ENCODE measurements at places on chromosomes 1 and 21.
A peak's percentile ranks its signal among the peaks of the same experiment; 100 is the strongest.

- no peak for DNase-seq
Observed at GRCh38 chr1:108124023-108124422, 76.1 kb downstream of the SLC25A24 start.

DNA sequence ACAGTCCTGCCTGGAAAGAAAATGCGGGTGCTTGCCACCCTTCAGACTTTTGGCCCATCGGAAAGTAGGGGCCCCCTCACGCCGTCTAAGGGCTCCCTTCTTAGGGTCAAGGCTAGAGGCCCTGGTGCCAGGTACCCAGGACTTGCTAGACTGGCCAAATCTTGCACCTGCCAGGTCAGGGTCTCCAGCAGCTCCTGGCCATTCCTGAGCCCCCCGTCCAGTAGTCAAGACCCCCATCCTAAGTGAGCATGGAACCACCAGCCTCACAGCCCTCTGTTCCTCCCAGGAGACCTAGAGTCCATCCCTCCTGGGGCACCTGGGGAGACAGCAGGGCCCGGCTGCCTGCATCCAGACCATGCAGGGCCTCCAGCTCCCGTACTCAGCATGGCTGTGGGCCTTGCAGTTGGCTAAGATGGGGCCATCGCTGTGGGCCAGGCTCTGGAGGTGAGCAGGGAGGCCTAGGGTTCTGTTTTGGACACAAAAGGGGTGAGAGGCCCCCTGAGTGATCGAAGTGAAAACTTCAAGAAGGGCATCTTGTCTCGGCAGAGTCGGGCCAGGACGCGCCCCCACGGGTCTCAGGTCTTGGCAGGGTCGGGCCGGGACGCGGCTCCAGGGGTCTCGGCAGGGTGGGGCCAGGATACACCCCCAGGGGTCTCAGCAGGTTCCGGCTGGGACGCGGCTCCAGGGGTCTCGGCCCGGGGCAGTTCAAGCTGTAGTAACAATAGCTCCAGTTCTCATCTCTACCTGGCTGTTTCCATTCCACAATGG lies 5.9 kb downstream of the FNDC10 start:
- DNase-seq: no peak

DNA sequence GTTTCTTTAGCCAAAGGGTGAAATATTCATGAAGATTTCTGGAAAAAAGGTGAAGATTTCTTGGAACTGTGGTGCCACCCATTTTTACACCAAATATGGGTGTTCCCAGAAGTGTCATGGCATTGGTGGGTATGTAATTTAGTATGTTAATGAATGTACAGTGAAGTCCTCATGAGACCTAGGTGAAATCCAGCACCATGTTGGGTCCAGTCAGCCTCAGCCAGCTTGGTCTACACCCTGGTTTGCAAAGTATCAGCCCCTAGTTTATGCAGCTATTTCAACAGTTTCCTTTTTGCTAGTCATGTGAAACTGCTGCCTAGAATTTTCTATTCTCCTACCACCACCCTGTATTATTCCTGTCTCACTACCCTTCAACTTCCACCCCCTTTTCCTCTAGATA lies 63.1 kb upstream of the CXADR start:
- no peak for DNase-seq

- DNase-seq: no peak
Observed at GRCh38 chr1:43883321-43883720, 50.3 kb upstream of the ARTN start.

DNA sequence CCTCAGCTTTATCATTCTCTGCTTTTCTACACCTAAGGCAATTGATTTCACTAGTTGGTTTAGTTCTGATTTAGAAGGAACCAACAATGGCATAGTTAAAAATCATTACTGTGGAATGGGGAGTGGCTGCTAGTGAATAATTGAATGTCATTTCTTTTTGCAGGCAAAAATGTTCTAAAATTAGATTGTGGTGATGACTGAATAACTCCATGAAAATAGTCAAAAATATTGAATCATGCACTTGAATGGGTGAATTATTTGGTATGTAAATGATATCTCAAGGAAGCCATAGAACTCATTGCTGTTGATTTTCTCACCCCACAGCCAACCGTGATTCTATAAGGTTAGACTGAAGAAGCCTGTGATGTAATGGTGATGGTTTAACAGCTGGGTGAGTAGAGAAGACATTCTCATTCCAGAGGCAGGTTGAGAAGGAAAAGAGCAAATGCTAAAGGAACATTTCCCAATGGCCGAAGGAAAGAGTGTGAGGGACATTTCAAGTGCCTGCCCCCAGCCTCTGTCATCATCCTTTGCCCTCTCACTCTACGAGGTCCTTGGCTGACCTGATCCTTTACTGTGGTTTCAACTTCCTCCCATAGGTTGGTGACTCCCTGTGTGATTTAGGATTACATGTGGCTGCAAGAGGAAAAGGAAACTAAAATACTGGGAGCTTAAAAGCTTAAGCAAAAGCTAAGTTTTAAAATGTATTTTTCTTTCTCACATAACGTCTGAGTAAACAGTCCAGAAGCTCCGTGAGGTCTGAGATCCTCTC lies 12.5 kb downstream of the OVAAL start:
- DNase-seq: no peak

DNA sequence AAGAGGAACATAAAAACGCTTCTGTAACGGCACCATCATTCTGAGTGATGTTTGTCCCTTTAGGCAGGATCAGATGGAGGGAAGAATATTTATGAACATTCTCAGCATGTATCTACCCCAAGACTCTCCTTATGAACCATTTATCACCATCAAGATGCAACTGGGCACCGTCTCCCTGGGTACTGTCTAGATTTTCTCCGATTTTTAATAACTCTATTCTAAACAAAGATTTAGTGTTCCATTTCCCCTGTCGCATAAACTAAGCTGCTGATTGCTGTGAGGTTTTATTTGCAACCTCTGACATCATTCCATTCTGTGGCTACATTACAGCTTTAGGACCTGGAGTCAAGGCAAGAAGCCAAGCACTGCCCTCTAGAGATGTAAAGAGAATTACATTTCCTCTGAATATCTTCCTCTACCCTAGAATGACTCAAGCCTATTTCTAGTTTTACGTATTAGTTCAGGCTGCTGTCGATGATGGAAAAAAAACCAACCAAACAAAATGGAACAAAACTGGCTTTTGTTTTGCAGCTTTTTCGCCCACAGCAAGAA lies 130.1 kb upstream of the MAP1LC3C start:
- no peak for DNase-seq

GRCh38 chr21:42447182-42447581 lies 43.5 kb downstream of the UBASH3A start:
- DNase-seq: no peak

GRCh38 chr1:58966103-58966916 lies 182.5 kb upstream of the JUN start:
- peak; percentile 51 for DNase-seq

DNA sequence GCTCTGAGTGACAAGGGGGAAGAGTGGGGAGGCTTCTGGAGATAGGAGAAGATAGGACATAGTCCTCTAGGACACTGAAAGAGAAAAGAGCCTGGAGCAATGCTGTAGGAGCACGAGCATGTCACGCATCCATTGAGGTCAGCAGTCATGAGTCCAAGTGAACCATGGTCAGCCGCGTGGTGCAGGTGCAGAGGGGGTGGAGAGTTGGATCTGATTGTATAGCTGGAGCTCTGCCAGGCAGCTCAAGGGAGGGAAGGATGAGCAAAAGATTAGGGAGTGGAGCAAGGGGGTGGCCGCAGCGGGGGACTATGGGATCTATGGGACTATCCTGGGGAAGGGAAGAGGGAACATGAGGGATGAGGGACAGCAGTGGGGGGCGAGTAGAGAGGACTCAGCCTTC lies 14.0 kb downstream of the PADI1 start:
- no peak for DNase-seq

DNA sequence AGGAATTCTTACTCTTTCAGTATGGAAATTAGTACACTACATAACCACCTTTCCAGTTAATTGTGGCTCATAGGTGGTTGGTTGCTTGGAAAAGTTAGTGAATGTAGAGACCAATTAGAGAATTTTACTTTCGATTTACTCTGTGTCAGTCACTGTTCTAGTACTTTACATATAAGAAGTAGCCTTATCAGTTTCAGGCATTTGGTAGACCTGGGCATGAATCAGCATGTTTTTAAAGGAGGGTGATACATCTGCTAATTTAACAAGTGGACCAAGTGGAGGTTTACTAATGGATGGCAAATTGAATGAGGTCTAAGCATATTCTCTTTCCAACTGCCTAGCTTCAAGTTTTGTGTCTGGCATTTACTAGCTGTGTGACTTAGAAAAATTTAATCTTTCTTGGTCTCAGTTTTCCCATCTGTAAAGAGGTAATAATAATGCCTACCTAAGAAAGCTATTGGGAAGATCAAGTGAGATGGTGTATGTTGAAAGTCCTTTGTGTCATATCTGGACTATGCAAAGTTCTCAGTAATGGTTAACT lies 1158.6 kb downstream of the PLA2G4A start:
- DNase-seq: no peak

DNA sequence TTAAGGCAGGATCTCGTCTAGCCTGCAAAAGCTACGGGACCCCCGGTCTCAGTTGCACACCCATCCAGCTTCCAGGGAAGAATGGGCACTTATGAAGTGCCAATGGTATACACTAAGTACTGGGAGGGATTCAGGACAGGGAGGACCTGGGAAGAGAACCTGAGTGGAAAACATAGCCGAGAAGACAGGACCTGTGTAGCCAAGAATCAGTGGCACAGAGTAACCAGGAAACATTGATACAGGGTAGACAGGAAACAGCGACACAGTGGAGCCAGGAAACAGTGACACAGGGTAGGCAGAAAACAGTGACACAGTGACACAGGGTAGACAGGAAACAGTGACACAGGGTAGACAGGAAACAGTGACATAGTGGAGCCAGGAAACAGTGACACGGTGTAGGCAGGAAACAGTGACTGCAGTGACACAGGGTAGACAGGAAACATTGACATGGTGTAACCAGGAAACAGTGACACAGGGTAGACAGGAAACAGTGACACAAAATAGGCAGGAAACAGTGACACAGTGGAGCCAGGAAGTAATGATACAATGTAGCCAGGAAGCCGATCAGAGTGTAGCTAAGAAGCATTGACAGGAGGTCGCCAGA lies 138.0 kb upstream of the ARHGEF16 start:
- DNase-seq: no peak

GRCh38 chr21:34865400-34866241 lies 183.5 kb downstream of the RUNX1 start:
- DNase-seq: peak; percentile 75

GRCh38 chr1:200131551-200132125 lies 104.1 kb downstream of the NR5A2 start:
- DNase-seq: no peak

DNA sequence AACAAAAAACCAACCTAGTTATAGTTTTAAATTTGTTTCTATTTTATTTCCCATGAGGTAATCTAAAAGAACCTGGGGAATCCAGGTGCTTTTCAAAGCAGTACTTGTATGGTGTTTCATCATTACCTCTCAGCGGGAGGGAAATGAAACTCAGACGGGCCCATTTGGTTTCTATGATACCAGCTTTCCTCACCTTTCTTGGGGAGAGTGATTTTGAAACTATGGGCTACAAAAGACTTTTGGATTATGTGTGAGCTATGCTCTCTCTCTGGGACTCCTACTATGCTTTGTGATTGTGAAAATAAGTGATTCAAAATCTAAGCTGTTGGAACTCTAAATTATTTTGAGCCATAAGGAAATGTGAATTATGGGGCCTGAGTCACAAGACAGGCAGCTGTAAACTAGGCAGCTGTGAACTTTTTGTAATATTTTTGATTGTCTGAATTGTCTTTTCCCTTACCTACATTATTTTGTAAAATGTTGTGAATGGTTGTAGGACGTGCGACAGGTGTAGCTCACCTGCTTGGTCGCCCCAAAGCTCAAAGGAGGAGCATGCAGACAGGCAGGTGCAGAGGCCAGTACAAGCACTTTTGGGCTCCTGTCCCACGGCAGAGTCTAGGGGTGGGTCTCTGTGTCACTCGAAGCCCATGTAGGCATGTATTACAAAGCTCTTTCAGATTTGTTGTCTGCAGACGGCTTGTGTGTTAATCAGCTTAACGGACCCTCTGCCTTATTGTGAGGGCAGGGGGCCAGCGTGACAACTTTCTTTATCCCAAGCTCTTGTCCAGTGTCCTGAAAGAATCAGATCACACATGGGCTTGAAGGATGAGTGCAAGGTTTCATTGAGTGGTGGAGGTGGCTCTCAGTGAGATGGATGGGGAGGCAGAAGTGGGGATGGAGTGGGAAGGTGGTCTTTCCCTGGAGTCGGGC lies 64.8 kb upstream of the BACH1 start:
- no peak for DNase-seq

DNA sequence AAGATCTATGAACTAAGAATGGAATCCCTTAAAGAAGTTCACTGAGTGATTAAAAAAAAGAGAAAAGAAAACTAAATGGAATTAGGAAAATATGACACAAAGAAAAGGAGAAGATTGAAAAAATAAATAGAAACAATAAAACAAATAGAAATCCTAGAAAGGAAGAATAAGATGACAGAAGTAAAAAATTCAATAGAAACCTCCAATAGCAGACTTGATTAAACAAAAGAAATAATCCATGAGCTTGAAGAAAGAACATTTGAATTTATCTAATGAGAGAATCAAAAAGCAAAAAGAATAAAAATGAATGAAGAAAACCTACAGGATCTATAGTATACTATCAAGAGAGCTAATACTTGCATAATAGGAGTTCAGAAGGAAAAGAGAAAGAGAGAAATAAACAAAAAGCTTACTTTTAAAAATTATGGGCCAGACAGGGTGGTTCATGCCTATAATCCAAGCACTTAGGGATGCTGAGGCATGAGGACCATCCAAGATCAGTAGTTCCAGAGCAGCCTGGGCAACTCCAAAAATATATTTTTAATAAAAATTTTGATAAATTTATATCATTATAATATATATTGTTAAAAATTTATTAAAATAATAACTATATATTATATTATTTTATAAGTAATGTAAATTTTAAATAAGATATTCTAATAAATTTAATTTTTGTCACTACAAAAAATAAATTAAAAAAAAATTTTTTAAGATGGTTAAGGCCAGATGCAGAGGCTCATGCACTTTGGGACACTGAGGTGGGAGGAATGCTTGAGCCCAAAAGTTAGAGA lies 9.4 kb upstream of the VN1R5 start:
- DNase-seq: no peak

DNA sequence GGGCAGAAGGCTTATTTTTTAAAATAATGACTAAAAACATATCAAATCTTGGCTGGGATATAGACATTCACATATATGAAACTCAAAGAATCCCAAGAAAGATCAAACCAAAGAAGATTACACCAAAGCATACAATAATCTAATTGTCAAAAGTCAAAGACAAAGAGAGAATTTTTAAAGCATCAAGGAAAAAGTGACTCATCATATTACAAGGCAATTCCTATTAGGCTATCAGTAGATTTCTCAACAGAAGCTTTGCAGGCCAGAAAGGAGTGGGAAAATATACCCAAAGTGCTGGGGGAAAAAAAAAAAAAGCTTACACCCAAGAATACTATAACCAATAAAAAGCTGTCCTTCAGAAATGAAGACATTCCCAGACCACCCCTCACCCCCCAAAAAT lies 375.6 kb downstream of the BRINP2 start:
- DNase-seq: no peak
